COLO829 (cell line): ENCODE measurements at places on chromosomes 7 and 10.

GRCh38 chr7:33815336-33815735 lies 90.0 kb upstream of the BMPER start:
- no peak for DNase-seq

DNA sequence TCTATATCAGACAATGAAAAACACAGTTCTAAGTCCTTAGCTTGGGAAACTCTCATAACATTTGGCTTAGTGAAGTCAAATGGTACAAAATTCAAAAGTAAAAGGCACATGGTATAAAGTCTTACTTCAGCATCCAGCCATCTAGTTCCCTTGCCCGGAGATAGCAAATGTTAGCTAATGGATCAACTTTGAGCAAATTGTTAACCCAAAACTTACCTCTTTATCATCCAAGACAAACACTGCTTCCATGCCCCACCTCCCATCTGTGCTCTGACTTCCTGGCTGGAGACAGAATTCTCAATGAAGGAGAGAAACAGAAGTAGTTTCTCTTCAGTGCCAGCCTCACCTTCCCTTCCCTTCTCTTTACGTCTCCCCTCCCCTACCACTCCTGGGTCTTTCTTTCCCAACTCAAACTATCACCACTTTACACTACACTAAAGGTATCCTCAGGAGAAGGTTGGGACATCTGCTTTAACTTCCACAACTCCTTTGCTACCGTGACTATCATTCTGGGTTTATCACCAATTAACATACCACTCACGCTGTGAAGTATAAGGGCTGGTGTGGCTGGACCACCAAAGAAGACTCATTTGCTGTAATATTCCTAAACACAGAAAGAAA lies 21.2 kb upstream of the ZNRF2 start:
- DNase-seq = no peak

DNA sequence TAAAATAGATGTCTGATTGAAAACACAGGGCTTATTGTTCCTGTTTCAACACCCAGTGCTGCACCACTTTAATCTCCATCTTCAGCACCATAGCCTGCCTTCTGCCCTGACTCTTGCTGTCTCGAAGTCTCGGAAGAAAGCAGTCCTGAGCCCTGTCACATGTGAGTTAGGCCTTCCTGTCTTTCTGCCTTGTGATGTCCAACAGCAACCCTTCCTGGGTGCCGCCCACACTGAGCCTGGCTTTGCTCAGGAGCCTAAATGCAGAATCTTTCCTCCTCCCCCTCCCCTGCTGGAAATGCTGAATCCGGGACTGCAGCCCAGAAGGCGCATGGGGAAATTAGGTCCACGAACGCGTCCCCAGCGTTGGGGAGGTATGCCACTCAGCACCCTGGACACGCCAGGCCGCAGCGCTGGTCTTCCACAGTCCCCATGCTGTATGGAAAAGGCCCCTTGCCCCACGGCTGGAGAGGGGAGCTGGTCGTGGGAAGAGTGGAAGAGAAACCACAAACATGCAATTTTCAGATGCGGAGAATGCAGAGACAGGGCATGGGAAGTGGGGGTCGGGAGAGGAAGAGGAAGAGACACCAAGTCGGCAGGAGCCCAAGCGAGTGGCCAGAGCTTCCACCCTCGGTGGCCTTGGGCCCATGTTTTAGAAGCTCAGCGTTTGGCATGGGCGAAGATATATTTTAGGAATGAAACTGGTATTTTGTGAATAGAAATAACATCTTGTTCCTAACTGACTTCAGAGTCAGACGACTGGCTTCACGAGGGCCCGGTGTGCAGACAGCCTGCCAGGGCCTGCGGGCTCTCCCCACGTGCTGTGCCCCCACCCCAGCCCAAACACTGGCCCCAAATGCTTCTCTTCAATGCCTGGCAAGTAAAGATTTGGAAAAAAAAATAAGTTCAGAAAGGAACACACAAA lies 656.1 kb upstream of the FOXK1 start:
- DNase-seq = no peak

GRCh38 chr7:128145191-128145590 lies 95.9 kb upstream of the LEP start:
- DNase-seq = no peak

GRCh38 chr10:49359349-49360270 lies 36.3 kb downstream of the DRGX start:
- DNase-seq = peak; percentile 3

DNA sequence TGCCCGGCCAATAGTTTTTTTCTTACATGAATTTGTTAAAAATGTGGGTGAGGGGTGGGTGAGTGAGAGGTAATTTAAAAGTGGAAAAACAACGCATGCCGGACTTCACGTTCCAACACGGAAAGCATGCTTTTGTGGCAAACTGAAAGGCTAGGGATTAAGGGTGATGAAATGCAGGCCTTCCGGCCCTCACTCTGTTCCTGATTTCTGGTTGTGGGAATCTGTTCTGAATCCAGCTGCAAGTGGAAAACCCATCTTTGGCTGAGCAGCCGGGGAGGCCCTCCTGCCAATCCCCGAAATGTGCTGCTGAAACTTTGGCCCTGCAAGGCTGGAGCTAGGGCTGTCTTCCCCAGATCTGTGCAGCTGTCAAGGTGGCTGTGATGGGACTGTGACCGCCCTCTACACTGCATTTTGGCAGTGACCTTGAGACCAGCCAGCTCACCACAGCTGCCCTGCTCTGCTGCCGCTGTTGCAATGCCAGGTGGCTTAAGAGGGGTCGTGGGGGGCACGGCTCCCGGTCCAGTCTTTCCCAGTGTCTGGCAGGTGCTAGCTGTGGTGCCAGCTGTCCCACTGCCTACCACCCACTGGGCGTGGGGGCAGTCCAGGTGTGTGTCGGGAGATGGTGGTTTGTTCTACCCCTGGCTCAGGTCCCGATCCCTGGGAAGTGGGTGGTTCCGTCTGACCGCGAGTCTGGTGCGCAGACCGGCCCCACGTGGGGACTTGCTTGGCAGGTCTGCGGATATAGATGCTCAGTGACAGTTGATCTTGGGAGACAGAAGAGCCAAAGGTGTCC lies 39.0 kb downstream of the TET1 start:
- no peak for DNase-seq

GRCh38 chr7:24406053-24406788 lies 122.2 kb downstream of the NPY start:
- DNase-seq = no peak

DNA sequence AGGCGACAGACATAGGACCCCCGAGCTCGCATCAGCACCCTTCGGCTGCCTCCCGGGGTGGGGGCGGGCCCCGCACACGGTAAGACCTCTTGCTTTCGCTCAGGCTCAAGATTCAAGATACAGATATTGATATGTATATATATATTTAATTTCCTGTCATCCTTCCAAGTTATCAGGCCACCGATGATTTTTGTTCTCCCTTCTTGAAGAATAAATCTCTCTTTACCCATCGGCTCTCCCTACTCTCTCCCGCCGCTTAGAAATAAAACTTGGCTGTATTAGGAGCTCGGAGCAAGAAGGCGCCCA lies 603 bp downstream of the ADRA2A start:
- DNase-seq = no peak

DNA sequence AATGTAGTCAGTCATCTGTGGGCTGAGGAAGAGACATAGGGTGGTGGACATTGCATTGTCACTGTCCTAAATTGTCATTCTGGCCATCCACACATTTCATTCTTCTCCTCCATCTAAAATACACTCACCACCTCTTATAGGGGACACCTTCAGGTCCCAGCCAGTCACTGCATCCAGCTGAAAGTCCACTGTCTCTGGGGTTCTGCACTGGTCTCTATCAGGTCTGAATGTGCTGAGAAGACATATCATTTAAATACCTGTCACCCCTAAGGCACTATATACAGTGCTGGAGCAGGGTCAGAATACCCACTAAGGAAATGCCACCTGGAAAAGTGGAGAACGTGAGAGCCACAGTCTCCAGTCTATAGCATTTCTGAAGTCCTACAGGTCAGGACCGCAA lies 29.6 kb downstream of the SH2D4B start:
- no peak for DNase-seq
